Activated T-cell treated with anti-CD3 and anti-CD28 coated beads, Interleukin-2, amount 50 U/mL, for 72 hours (primary cell): ENCODE measurements at places on chromosomes 1 and 21. TPM values are rescaled to one million over a fixed set of nuclear protein-coding genes. Genes with fewer than 3 reads are reported as not detected.

DNA sequence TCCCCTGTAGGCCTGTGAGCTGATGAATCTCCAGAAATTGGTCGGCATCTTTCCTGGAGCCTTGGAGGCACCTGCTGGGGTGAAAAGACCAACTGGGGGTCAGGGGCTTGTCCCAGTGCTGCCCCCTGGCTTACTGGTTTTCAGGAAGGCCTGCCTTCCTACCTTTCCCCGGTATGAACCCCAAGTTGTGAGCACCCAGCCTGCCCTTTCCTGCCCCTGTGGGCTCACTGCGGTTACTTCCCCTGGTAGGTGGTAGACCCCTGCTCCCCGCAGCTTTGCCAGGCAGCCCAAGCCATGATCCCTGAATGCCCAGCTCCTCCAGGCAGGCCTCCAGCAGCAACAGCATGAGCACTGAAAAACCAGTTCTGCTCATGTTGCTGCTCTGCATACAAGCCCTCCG, 10.2 kb downstream of the DMRTB1 start:
- DNase-seq: no peak

DNA sequence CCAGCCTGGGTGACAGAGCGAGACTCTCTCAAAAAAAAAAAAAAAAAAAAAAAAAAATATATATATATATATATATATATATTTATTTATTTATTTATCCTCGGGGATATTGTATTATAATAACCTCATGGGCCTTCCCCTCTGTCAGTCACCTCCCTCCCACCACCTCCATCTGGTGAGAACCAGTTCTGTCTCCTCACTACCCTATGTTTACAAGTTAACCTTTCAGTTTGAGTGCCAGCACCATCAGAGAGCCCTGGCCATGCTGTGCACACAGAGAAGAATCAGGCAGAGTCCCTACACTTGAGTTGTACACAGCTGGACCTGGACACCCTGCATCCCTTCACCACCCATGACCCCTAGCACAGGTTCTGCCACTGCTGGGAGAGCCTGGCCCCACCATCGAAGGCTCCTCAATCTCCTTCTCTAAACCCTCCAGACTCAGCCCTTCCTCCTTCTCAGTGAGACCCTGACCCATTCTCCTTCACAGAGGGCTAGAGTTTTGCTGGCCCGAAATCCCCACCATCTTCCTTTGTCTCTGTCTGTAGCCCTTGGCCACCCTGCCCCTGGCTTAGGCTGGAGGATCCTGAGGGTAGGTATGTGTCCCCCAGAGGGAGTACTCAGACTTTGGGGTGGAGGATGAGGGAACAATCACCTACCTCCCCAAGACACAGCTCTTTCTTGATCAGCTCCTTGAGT, 1.2 kb downstream of the S100A5 start:
- DNase-seq: no peak

DNA sequence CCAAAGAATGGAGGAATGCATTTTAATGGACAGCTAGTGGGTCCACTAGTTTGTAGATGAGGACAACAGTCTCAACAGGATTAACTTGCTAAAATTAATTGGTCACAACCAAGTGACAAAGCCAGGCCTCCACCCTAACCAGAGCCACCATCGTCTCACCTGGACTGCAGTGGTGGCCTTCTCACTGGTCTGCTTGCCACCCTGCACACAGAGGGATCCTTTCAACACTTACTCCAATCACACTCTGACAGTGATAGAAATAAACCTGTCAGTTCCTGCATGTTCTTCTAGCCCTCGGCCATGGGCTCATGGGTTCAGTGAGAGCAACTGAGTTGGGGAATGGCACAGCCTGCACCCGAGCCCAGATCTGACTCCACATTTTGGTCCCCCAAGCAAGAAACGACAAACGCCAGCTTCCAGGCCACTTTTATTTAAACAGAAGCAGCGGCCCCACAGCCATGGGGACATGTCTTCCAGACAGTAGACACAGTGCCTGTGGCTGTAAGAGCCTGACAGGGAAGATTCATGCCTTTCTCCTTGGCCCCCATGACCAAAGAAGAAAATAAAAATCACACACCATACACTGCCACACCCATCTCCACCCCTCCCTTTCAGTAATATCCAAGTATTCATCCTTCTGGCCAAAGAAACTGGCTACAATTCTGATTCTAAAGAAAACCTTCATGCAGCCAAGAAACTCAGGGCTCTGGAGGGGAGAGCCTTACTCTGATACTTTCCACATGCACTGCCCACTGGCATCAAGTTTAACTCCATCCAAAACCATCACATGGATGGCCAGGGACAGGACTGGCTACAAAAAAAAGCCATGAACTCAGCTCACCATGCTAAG, 37.6 kb downstream of the DHCR24 start:
- no peak for DNase-seq

DNA sequence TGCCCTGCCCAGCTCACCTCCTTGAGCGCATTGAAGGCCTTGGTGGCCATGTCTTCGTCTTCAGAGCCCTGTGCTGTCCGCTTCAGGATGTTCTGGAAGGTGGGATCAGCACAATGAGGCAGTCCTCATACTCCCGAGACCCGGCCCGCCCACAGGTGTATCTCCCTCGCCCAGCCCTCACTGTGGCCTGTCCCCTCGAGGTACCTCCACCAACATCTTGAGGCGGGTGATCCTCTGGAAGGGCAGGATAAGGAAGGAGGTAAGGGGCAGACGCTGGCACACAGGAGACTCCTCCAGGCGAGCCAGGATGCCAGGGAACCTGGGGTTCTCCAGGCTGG, 7.1 kb downstream of the ARHGEF19 start:
- DNase-seq: no peak

GRCh38 chr1:110768605-110769004, 93.9 kb upstream of the KCNA3 start:
- no peak for DNase-seq

DNA sequence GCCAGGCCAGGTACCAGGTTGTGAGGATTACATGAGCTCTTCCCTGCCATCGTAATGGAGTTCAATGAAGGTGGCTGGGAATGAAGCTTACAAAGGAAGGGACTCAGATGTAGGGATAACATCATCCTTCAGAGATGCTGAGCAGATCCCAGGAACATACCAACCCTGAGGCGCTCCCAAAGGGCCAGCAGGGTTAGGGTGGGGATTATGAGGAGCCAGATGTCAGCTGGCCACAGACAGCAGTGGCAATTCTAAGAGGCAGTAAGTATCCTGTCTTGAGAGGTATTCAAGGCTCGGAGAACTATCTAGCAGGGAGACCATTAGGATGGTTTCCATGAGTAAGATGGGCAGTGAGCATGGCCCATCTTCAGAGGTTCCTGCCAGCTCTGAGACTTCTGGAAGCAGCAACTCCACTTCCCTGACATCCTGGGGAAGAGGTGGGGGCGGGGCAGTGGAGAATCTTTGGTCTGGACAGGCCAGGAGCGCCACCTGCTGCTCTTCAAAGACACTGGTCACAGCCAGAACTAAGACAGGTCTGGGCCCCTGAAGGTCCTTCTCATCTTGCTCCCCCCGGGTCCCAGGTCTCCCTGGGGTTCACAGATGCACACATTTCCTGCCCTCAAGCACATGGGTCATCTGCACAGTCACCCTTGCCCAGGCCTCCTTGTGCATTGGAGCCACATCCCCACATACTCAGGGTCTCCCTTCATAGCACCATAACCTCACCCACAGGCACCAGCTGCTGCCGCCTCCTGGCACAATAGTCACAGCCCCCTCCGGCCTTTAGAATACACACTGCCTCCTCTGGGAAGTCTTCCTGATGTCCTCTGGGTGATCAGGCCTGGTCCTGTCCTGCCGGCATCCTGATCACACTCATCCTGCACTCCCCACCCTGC, 2.7 kb upstream of the SDC3 start:
- DNase-seq: peak; percentile 58

The GNAT2 gene
- total RNA-seq: 0.17 TPM

DNA sequence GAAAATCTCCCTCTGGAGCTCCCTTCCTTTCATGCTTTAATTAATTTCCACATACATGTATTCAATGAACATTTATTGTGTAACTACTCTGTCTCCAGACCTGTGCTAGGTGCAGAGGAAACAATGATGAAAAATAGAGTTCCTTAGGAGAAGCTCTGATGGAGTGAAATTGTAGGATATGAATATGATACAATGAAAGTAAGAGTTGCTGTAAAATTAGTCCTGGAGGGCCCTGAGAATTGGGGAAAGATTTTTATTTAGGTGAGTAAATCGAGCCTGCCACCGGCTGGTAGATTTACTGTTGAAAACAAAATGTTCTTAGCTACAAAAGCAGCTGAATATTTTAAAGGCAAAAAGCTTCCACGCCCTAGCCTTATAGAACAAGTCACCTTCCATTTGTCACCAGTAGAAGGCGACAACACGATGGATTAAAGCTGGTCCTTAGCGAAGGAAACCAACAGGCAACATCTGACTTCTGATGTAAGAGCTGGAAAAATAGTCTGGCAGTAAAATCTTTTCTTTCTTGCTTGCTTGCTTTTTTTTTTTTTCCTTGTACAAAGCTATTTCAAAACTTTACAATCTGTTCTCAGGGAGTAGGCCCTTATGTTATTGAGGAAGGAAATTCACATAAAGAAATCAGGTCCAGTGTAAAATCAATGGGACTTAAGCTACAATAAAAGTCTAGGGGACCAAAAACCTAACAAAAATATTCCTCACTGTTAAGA, 82.0 kb upstream of the ROR1 start:
- peak; percentile 32 for DNase-seq

GRCh38 chr1:89697383-89697782, 64.5 kb downstream of the LRRC8C start:
- no peak for DNase-seq

The KCNA3 gene
- 23.5 TPM for total RNA-seq

DNA sequence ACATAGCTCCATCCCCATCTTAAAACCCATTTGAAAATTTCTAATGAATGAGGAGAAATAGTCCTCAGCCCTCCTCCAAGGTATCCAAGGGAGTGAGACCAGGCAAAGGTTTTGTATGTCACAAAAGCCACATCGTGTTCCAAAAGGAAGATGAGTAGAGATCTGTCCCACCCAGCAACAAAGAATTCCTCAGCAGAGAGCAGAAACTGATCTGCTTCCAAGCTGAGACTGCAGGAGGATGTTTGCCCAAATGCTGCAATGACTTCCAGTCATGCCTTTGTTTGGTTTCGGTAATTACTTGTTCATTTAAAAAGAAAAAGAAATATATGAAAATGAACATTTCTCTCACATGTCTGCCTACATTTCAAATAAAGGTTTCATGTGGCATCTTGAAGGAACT, 186.9 kb downstream of the SETD4 start:
- DNase-seq: no peak

DNA sequence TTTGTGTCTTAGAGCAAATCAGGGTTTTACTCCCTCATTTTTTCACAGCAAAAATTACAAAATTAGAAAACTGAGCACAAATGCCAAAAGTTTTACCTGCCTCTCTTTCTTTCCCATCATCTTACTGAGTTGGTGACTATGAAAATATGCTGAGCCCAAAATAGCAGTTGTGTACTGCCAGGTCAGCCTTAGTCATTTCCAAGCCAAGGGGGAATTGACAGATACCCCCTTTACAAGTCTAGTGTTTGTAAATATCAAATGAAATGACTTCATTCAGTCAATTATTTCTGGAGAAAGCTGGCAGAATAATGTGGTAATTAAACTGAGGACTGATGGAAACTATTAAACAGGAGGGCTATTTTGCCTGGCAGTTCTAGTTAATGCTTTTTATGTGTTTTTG, 11.4 kb upstream of the GORAB start:
- no peak for DNase-seq

The GBP5 gene
- total RNA-seq: 209 TPM

- DNase-seq: no peak
Observed at GRCh38 chr1:208279826-208280588, 35.8 kb upstream of the PLXNA2 start.

GRCh38 chr1:25796811-25797458, 3.1 kb upstream of the SELENON start:
- peak; percentile 78 for DNase-seq

DNA sequence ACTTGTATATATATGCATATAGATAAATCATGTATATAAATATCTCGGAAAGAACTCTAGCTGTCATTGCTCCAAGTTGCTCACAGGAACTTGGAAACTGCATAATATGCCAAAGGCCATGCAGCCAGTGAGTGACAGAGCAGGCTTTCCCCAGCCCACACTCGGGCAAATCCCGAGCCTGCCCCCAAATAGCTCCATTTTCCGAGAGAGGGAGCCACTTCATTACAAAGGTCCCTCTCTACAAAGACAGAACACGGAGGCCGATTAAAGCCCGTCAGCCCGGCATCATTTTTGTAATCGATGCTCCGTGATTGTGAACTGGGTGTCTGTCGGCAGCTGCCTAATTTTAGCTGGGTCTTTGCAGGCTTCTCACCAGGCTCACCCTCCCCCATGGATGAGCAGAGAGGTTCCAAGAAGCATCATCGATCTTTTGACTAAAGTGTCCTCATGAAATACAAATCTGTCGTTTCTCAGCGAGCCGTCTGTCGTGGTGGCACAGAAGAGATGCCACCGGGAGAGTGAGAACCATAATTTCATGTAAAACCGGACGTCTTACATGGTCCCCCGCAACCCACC, 663.9 kb downstream of the PTPRU start:
- DNase-seq: no peak

GRCh38 chr21:15753741-15754140, 24.0 kb downstream of the USP25 start:
- no peak for DNase-seq

DNA sequence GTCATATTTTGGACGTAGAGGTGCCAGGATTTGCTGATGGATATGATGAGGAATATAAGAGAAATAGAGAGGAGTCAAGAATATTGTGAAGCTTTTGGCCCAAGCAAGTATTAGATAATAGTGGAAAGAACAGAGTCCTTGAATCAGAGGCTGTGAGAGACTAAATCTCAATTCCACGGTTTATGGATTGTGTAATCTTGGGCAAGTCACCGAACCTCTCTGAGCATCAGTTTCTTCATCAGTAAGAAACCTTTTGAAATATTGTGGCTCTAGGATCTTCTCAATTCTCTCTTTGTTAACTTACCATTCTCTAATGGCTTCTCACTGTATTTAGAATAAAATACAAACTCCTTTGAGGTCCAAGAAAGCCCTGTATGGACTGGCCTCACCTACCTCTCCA, 77.6 kb downstream of the RPS6KA1 start:
- DNase-seq: no peak

The C1QTNF12 gene
- total RNA-seq: 14.2 TPM

DNA sequence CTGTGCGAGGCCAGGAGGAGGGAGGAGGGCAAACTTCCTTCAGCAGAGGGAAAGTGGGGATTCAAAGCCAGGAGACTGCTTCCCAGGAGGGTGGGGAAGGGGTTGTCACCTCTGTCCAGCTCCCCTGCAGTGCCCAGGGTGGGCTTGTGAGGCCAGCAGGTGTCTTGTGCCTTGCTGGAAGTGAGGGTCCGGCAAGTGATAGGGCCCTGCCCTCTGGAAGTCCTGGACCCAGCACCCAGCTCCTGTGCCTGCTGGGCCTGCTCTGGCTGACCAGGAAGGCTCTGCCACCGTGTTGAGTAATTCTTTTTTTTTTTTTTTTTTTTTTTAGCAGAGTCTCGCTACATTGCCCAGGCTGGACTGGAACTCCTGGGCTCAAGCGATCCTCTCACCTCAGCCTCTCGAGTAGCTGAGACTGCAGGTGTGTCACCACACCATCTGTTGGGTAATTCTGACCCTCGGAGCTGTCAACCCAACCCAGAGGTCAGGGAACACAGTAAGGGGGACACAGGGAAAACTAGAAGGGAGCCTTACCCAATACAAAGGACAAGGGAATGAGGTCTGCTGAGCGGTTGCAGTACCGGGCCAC, 1.0 kb downstream of the BEST4 start:
- DNase-seq: no peak

- DNase-seq: no peak
Observed at GRCh38 chr1:204370176-204370575, 10.4 kb upstream of the PLEKHA6 start.
